NCI-H1417 (cell line): ENCODE measurements at places on chromosomes 2 and 18.

DNA sequence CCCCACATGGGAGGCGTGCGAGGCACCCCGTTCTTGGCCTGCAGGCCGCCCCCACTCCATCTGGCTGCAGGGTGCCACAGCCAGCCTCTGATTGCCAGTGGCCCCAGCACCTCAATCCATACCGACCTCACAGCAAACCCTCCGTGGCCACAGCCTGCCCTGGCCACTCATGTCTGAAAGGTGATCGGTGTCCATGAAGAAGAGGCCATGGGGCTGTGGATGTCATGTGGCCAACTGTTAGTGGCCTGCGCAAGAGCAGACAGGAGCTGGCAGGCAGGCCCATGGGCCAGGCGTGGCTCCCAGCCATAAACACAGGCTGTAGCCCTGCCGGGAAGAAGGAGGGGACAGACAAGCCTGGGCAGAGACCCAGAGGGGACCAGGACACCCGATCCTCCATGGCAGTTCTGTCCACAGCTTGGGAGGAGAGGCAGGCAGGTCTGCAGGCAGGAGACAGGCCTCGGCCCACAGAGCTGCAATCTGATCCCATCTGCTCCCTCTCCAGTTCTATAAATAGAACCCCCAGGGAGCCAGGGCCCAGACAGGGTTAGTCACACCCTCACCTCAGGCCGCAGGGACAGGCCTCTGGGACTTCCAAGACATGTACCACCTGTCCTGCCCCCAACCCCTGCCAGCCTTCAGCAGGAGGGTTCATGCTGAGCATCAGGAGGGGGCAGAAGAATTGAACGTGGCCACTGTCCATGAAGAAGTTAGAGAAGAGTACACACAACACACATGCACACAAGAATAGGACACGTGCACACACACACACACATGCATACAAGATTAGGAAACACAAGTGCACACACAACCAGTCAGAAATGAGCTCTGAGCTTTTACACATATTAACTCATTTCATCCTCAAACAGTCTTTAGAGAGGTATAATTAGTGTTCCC, 16.9 kb downstream of the STEAP3 start:
- DNase-seq, result peak; percentile 88

- DNase-seq, result no peak
Measured at GRCh38 chr2:50951437-50951836, 80.5 kb downstream of the NRXN1 start.

DNA sequence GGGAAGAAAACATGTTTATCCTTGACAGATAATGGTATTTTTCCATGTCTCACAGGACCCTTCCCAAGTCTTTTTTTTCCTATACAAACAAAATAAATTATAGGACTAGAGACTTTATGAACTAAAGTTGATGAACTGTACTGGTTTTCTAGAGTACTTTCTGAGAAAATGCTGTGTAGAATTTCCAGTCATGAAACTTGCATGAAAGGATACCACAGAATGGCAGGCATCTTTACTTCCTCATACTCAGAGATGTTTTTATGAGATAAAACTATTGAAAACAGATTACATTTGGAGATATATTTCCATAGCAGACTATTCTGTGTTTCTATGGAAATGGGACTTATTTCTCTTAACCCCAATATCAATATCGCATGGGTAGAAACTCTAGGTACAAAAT, 403.5 kb downstream of the PARD3B start:
- no peak for DNase-seq

GRCh38 chr18:75782826-75783225, 355.3 kb upstream of the SMIM21 start:
- no peak for DNase-seq

DNA sequence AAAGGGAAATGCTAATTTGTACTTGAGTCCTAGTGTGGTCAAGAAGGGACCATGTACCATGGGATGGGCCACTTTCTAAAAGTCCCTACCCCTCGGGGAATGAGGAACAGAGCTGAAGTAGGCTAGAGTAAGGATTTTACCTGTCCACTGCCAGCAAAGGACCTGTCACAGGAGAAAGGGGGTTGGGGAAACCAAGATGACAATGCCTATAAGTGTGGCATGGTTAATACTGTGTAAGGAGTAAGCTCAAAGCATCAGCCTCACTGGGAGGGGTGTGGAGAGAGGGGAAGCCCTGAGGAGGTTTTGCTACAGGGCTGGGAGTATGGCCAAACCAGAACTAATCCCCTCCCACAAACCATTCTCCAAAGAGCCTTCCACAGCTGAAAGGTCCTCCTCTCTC, 15.8 kb downstream of the GKN2 start:
- no peak for DNase-seq

DNA sequence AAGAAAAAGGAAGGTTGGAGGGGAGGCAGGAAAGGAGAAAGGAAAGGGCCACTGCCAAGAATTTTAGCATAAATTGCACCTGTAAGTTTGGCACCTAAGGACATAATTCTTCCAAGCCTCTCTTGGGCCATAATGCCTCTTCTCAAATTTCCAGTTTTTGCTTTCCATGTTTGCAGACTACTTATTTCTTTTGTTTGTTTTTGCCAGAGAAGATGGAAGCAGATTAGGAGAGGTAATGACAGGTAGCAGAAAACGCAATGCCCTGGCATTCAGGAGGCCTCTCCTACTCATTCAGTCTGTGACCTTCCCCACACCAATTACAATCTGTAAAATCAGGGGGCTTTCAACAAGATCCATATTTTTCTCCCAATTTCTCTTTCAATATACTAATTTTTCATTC, 56.8 kb downstream of the MRPL33 start:
- peak; percentile 76 for DNase-seq

GRCh38 chr2:105486762-105487141, 87.9 kb upstream of the FHL2 start:
- no peak for DNase-seq

- DNase-seq, result no peak
Measured at GRCh38 chr2:140424471-140424870, 1644.3 kb upstream of the NXPH2 start.

- peak; percentile 92 for DNase-seq
Measured at GRCh38 chr2:8252997-8253694, 428.7 kb upstream of the ID2 start.

DNA sequence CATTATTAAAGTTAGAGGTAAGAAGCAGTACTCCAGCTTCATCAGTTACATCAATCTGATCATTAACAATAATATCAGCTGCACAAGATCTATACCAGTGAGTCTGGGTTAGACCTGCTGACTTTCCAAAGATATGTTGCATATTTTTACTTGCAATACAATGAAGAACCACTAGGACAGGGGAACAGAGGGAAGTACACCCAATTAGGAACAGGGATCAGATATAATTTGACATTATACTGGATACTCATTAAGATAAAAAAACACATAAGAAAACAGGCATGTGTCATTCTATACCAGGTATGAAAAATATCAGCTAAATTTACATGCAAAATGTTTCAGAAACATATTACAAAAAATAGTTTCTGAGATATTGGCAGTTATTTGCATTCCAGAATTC, 995.1 kb upstream of the DDX18 start:
- DNase-seq, result no peak
